ENCODE measurements at places on chromosomes 5 and 9.

DNA sequence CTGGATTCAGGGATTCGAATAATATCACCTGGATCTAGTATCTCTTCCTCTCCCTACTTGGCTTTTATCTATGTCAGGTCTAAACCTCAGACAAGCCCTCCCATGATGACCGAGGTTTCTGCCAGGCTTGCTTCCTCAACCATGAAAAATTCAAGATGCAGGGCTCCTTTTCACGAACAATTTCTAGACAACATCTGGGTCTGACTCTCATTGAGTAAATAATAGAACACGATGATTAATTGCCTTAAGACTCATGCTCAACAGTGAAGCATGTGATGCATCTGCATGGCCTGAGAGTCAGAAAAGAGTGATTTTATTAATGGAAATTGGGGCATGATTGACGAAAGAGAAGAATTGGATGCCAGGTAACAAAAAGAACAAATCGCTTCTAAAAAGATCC is 277.2 kb upstream of the ZNF608 start:
- no peak for DNase-seq

- DNase-seq = no peak
These were observed 27.8 kb downstream of the CRHBP start for GRCh38 chr5:76980518-76981144.

- DNase-seq = no peak
These were observed 16.3 kb upstream of the COL27A1 start for GRCh38 chr9:114139071-114139470.

DNA sequence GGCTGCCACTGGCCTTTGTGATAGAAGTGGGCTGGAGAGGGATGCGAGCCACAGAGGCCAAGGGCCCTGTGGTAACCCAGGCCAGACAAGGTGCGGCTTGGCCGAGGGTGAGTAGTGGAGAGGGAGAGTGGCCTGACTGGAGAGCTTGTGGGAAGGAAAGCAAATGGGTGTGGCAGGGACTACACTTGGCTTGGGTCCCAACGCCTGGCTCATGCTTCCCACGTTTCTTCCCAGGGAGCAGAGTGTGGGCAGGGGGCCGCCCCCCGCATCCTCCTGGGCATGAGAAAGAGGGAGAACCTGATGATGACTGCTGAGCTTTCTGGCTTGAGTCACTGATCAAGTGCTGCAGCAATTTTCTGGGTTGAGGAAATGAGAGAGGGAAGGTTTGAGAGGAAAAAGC is 95.7 kb downstream of the ANKH start:
- DNase-seq = no peak

GRCh38 chr9:87433853-87434252 is 63.8 kb upstream of the DAPK1 start:
- DNase-seq = no peak

GRCh38 chr9:93962017-93962416 is 6.9 kb upstream of the BARX1 start:
- DNase-seq = no peak

GRCh38 chr5:138454121-138454520 is 11.2 kb upstream of the EGR1 start:
- DNase-seq = no peak

- DNase-seq = no peak
These were observed 1.0 kb upstream of the MEF2C start for GRCh38 chr5:88883836-88884607.

DNA sequence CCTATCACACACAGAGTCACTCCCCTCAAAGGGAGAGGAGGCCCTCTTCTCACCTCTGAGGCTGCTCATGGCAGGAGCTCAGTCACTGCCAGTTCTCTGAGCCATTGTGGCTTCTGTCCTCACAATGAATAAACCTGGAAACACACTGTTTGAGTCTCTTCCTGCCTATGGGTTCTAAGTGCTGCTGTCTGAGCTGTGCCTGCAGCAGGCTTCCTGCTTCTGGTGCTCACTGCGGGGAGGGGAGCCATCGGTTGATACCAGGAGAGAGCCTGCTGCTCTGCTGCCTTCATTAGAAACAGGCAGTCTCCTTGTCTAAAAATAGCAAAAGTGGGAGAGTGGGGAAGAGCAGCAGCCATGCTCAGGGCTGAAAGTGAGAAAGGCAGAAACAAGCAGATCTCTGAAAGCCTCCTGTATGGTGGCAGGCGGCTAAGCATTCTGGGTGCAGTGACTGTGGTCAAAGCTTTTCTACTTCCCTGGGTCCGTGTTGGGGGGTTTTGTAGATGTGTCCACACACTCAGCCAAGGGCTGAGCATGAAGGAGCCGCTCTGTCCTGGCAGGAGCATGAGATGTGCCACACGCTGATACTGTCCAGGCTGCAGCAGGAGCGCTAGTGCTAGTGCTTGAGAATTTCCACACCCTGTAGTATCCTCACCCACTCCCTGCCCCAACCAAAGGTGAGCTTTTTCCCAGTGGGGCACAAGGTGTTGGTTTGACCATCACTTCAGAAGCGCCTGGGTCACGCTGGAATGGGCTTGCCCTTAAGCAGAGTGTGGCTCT is 34.2 kb downstream of the PRKACG start:
- no peak for DNase-seq

Measured in activated CD8-positive, alpha-beta memory T cell treated with anti-CD3 and anti-CD28 coated beads for 1 hour (primary cell).